Fibroblast of lung (primary cell): ENCODE measurements at places on chromosomes 3 and 15.
A peak's percentile ranks its signal among the peaks of the same experiment; 100 is the strongest.

DNA sequence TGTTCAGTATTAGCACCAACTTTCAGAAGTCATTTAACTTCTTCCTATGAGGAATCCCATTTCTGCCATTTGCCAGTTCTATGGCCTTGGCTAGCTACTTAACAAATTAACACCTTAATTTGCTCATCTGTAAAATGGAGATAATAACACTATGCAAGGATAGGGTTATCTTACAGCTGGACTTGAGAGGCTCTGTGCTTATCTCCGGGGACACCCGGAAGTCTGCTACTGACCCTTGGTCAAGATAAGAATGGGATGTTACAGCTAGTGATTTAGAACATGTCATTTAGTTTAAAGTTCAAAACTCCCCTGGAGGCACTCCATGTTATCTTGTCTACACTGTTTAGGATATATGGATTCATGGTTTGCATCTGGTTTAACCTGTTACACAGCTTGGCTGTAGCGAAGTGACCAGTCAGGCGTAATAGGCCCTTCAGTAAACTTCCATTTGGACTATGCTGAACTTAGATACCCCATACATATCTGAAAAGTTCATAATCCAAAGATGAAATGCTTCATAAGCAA is 156.0 kb upstream of the CD96 start:
- DNase-seq: no peak

DNA sequence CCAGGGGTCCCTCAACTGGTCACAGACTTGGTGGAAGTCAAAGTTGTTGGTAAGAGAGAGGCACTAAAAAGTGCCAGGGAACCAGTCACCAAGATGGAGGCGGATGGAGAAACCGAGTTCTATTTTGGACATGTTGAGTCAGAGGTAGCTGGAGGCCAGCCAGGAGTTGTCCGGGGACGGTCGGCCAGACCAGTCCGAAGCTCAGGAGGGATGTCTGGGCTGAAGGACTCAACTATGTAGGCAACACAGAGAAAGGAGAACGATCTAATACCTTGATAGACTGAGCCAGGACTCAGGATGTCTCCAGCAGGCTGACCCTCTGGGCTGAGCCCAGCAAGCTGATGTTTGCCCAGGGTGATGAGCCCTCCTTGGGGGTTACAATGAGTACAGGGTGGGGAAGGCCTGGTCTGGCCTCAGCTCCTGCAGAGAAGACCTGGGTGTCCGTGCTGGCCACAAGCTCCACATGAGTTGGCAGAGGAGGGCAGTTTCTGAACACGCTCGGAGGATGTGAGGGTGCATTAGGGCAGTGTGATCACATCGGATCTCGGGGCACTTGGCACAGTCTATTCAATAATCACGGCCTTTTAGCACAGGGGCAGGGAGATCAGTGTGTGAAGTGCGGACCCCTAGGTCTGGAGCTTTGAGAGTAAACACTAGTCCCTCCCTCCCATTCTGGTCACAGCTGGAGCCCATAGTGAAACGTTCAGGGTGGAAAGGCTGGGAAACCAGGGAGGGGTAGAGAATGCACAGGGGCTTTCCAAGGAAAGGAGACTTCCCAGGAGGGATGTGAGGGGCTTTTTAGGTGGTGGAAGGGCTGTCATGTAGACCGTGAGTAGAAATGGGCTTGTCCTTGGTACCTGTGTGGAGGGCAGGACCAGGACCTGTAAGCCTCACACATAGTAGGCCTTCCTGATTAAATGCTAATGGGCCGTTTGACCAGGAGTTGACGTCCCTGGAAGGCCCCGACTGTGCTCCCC is 111.9 kb downstream of the ETFA start:
- DNase-seq: peak; percentile 87

DNA sequence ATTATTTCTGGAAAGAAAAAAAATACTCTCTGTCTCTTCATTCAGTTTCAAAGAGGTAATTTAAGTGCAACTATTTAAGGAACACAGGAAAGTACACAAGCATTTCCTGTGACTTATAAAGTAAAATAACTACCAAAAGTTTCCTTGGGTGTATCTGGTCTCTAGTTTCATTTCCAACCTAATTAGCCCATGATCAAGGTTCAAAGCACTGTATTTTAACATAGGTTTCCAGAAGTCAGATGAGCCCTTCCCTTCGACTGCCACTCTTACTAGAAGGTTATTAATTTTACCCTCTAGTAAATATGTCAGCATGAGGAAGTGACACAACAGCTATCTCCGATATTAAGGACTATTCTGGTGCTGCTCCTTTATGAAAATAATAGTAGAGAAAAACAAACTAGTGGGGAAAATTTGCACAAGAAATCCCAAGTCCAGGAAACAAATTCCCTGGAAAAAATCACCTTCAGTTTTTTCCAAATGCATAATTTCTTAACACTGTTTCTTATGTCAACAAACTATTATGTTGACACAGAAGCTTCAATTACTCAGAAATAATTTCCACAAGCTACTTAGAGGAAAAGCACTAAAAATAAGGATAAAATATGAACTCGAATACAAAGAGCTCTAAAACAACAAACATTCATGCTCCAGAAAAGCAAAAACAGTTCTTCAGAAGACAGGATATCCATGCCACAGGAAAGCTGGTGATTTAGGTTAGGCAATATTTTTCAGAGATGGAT is 35.3 kb downstream of the CCPG1 start:
- no peak for DNase-seq

DNA sequence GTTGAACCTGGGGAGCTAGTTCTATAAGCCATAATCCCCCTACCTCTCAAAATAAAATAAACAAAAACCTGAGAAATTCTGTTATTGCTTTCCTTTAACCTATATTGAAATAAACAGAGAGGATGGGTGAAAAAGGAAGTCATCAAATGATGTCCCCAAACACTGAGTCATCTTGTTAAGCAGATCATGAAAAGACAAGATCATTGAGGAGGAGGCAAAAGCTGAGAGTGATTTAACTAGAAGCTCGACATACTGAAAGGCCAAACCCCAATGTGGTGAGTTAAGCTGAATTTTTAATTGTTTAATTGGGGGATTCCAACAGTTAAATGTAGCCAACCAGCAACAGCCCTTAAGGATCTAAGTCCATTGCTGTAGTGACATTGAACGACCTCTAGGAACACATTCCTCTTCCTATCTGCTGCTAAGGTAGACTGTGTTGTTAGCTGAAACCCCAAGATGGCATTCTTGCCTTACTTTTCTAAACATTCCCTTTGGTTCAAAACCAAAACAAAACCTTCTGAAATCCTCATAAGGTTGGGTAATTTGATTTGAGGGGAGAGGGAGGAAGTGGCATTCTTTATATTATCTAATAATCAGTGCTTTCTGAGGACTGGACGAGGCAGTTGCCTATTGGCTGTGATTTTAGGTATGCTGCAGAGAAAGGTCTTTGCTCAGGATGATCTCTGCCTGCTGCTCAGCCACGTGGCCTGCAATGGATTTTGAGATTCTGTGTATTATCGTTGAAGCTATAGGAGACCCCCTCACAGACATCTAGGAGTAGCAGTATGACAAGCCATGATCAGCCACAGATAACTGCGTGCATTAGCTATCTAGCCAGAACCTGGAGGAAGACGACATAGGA is 62.7 kb upstream of the BNIP2 start:
- DNase-seq: no peak

DNA sequence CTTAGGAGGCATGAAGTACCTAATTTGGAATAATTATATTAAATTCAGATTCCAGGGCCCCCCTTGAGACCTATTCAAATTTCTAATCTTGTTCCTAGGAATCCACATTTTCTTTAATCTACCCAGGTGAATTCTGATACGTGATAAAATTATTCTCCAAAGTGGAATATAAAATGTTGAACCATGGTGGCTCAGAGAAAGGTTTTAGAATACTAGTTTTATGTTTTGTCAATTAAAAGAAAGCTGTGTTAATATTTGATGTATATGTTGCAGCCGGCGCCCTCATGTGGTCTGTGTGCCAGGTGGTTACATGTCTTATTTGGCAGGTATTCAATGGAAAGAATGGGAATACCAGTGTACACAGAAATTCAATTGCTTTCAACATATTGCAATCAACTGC is 321.8 kb downstream of the FEZF2 start:
- peak; percentile 51 for DNase-seq

- DNase-seq: peak; percentile 32
Observed at GRCh38 chr15:56978898-56979662, 60.6 kb downstream of the TCF12 start.

DNA sequence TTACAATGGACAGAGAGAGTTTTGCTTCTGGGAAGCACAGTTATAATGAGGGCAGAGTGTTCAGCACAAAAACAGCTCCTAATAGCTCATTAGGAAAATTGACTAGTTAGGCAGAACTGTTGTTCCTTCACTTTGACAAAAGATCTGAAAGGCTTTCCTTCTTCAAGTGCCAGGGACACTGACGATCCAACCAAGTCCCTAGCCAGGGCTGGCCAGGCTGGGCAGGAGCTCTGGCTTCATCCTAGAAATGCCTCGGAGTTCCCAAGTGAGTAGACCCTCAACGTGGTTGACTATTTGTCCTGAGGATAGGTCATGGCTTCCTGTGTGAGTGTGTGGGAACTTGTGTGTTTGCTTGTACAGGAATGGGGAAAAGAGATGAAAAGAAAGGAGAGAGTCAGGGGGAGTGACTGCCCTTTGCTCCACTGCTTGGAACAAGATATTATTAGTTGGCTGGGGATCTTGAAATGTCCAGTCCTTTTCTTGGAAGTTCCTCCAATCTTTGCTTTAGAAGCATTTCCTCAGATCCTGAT is 617.9 kb downstream of the NTRK3 start:
- no peak for DNase-seq

- no peak for DNase-seq
Observed at GRCh38 chr3:196192524-196193051, 18.6 kb downstream of the ZDHHC19 start.

DNA sequence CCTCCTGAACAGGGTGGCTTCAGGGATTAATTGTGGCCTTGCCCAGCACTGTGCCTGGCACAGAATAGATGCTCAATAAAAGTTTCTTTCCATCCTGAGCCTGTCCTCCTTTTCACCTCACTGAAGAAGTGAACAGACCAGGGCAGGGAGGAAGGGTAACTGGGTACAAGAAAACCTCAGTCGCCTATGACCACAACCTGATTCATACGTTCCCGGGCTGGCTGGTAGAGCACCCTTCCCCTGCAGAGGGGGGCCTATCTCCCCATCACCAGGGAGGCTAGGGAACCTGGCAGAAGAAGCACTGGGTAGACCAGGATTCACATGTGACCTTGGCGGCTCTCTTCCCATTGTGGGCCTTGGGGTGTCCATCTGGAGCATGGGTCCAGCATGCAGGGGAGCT is 27.8 kb upstream of the CACNA2D2 start:
- no peak for DNase-seq

GRCh38 chr15:62495670-62496614 is 330.9 kb upstream of the C2CD4B start:
- peak; percentile 83 for DNase-seq

DNA sequence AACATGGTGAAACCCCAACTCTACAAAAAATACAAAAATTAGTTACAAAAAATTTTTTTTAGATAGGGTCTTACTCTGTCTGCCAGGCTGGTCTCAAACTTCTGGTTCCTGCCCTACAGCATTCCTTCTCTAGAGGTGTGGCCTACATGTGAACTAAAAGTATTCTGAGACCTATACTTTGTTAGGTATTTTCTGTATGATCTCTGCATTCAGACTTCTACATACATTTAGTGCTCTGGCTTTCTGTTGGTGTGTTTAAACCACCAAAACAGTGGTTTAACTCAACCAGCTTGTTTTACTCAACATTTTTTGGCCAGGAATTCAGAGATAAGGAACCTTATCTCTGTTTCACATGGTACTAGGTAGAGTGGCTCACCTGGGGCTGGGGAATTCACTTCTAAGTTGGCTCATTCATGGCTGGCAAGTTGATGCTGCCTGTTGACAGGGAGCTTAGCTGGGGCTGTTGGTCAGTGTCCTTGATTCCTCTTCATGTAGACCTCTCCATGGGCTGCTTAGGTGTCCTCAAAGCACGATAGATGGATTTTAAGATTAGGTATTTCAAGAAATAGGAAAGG is 41.4 kb upstream of the BSN start:
- no peak for DNase-seq

- DNase-seq: no peak
Observed at GRCh38 chr3:50649451-50649931, 25.2 kb upstream of the DOCK3 start.

GRCh38 chr3:193187070-193187722 is 53.8 kb upstream of the PLAAT1 start:
- no peak for DNase-seq

GRCh38 chr15:44734839-44735481 is 1.4 kb upstream of the TRIM69 start:
- no peak for DNase-seq

DNA sequence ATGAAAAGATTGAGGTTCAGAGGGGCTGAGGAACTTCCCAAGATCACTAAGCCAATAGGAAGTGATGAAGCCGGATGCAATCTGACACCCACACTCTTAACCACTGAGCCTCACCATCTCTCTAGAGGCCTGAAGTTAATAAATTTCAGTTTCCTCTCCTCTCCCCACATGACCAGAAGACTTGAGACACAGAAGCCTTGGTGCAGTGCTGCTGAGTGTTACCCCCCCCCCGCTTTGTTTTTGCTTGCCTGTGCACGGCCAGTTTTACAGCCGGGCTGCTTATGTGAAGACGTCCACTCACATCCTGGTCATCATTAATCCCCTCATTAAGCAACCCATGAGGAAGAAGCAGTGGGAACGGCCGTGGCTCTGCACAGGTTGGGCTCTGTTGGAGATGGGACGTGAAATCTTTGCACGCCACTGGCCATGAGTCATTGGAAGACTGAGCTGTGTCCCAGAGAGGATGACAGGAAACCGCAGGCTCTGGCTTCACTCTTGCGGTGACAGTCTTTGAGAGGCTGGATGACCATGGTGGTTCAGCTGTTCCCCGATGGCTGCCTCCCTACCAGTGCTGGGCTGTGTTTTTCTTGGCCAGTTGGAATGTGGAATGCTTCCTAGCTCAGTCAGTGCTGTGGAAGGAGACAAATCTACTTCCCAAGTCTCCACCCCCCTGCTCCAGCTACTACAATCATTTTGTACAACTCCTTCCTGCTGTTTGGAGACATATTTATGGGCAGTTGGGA is 232.6 kb upstream of the LRTM1 start:
- DNase-seq: peak; percentile 94

DNA sequence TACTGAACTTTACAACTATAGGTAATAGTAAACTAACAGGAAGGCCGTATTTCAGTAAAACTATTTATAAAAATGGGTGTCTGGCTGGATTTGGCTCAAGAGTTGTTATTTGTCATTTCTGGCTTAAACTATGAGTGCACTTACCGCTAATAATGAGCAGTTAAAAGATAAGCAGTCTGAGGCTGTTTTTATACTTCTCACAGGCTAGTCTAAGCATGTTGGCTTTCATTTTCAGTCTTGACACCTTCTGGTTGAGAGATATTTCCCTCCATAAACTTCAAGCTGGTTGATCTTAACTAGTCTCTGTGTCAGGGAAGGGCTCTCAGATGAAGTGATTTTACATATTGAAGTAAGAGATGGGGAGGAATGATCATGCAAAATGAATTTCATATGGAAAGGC is 96.1 kb downstream of the RSRC1 start:
- DNase-seq: no peak

DNA sequence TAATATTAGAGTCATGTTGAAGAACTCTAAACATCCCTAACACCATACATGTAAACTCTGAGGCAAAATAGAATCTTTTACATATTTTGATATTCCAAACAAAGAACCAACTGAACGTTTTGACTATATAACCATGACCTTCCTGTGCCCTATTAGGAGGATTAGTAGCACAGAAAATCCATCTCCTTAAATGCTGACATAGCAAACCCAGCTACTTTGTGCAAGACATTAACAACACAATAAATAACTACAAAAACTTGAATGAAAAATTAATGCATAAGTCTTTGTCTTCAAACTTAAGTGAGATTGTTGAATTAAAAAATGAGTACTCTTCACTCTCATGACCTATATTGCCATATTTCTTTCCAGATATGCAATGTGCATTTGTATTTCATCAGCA is 450.0 kb upstream of the PDZRN3 start:
- DNase-seq: no peak
